ENCODE measurements at places on chromosomes 2 and 18.

GRCh38 chr18:13823707-13824395, at the start of gene MC5R:
MC5R (plus strand) TSS chr18:13824149; CDS start chr18:13825766, 1,617 bp downstream.
- DNase-seq, result peak; percentile 36

DNA sequence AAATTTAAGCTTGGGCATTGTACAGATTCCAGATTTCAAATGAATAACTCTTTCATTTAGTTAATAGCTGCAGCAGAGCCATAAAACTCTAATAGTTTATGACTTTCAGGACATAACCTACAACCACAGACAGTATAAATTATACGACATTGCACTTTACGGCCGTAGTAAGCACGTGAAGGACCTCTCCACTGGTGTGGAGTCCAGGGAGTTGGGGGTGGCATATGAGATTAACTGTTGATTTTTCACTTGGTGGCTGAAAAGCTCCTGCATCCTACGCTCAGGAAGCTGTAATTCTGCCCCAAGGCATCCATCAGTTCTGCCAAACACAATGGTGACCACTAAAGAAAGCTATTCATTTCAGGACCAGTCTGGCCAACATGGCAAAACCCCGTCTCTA, 376.2 kb downstream of the SOX11 start:
- DNase-seq, result peak; percentile 57

- peak; percentile 28 for DNase-seq
Measured at GRCh38 chr2:163401481-163401880, 334.3 kb downstream of the FIGN start.

GRCh38 chr2:66925128-66925527, 472.0 kb upstream of the ETAA1 start:
- peak; percentile 67 for DNase-seq

- peak; percentile 71 for DNase-seq
Measured at GRCh38 chr2:235467588-235467987, 26.3 kb upstream of the AGAP1 start.

- no peak for DNase-seq
Measured at GRCh38 chr2:138723196-138723987, 56.8 kb downstream of the NXPH2 start.

GRCh38 chr2:45112750-45113149, 103.5 kb upstream of the SIX2 start:
- DNase-seq, result no peak

DNA sequence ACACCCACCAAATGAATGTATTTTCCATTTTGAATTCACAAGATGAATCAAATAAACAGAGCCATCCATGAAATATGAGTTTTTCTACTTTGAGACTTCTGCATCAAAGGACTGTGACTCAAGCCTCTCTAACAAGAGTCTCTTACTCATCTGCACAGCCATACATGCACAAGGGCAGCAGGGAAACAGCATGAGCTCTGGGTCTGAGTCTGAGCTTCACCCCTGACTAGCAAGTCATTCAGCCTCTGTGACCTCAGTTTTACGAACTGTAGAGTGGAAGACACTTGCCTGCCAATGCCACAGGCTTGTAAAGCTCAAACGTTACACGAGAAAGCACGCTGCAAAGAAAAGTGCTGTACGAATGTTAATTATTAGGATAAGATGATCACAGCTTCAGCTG, 42.9 kb downstream of the MREG start:
- DNase-seq, result no peak

DNA sequence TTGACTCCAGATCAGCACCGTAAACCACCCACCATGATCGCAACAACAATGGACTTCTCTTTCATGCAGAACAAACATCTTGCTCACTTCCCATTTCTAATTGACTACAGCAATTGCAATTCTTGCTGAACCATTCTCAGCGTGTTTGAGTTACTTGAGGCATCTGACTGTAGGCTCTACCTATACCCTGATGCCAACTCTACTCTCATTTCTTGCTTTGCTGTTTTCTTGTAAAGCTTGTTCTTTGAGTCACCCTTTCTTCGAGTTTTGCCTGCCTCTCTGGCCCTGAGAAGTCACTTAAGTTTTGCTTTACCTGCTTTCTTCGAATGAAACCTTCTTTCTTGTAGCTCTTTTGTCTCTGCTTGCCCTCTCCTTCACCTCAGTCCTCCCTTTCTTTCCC, 160.5 kb upstream of the RND3 start:
- DNase-seq, result no peak

GRCh38 chr18:14089781-14090180, 42.5 kb downstream of the ZNF519 start:
- peak; percentile 37 for DNase-seq

DNA sequence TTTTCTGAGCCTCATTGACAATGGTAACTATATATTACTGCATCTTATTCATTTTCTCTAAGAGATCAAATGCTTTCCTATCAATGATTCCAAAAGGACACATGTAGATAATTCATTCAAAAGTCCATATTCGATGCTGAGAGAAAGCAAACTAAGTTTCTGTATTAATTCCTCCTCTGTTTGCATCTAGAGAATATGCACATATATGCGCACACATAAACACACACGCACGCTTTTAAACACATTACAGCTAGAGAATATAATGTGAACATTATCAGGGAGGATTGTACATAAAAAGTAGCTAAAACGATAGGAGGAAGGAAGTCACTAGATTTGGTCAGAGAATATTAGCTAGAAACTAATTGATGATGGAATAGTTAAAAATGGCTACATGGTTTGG, 379.0 kb upstream of the NETO1 start:
- no peak for DNase-seq

GRCh38 chr18:1013951-1014350, 109.3 kb downstream of the ADCYAP1 start:
- DNase-seq, result peak; percentile 35

- no peak for DNase-seq
Measured at GRCh38 chr18:7370802-7371201, 139.9 kb downstream of the LRRC30 start.

DNA sequence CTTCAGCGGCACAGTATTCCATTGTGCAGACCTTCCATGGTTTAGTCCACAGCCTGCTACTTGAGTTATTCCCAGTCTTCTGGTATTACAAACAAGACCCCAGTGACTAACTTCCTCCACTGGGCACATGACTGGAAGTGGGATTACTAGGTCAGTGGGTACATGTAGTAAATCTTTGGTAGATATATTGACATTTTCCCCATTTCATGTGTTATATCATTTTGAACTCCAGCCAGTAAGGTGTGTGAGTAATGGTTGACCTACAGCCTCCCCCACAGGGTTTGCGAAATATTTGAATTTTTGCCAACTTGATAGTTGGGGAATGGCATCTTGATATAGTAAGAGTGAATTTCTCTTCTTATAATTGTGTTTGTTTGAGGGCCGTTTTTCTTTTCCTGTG, 58.8 kb downstream of the RNF144A start:
- peak; percentile 10 for DNase-seq

Measured in RPMI7951 (cell line).